ENCODE measurements at places on chromosomes 3 and 15. TPM values are rescaled to one million over a fixed set of nuclear protein-coding genes. Genes with fewer than 3 reads are reported as not detected.

GRCh38 chr3:50580683-50581458, 11.5 kb downstream of the HEMK1 start:
- DNase-seq, result no peak

- no peak for DNase-seq
Measured at GRCh38 chr15:51368307-51368706, 26.9 kb downstream of the GLDN start.

GRCh38 chr15:50057905-50058639, 61.0 kb downstream of the ATP8B4 start:
- DNase-seq, result no peak

- no peak for DNase-seq
Measured at GRCh38 chr3:12327021-12327420, 38.2 kb downstream of the PPARG start.

- no peak for DNase-seq
Measured at GRCh38 chr3:9902372-9903237, at the start of gene IL17RE. TSS of gene IL17RE (plus strand) at chr3:9902848. CDS start at chr3:9902933, 85 bp downstream.

- DNase-seq, result no peak
Measured at GRCh38 chr3:119779731-119780383, 2.0 kb upstream of the NR1I2 start.

- no peak for DNase-seq
Measured at GRCh38 chr15:100536733-100537132, 8.0 kb upstream of the CERS3 start.

GRCh38 chr3:189269365-189269764, 97.6 kb downstream of the TPRG1 start:
- no peak for DNase-seq

DNA sequence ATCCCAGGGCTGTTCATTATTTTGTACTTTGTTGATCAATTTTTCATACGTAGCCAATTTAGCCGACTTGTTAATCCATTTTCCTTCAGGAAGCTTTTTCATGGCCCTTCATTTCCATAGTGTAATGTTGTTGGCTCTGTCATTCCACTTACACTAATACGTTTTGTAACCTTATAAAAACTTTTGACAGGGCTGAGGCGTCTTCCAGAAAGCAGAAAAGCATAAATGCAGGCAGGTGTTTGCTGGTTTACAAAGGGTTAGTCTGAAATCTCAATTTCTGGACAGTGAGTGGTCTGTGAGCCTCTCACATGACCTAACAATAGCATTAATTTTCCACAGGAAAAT, 444.0 kb downstream of the OTOL1 start:
- no peak for DNase-seq

DNA sequence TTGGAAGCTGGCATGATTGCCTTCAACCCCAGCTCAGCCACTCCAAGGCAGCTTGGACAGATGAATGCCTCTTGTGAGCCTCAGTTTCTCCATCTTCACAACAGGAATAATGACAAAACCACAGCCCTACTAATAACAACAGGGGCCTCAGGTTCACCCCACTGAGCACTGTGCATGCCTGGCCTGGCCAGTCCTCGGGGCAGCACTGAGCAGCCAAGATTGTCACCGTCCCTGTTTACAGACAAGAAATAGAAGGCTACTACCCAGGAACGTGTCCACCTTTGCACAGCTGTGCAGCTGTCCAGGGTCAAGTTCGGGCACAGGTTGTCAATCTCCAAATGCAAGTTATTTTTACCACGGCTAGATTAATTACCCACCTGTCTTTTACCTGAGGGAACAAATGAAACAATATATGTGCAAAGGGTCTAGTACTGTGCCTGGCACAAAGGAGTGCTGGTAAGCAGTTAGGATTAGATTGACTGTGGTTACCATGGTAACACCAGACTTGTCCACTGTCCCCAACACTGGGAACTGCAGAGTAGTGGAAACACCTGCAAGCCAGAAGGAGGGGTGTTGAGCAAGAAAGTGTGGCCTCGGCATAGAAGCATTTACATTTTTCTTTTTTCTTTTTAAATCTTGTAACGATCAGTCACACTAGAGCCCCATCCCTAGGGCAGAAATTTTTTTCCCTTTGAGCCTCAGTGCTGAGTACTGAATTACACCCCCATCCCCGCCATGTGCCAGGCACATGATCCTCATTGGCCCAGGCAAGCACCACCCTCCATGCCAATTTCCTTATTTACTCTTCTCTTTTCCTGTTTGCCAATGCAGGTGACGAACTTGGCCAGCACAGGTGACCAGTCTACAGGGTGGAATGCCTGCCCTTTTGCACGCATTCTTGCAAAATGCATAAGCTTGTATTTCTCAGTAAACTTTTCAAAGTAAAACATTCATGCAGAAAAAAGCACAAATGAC, 66.3 kb upstream of the SLC6A6 start:
- DNase-seq, result no peak

GRCh38 chr3:174191380-174191779, 667.8 kb upstream of the NAALADL2 start:
- no peak for DNase-seq

DNA sequence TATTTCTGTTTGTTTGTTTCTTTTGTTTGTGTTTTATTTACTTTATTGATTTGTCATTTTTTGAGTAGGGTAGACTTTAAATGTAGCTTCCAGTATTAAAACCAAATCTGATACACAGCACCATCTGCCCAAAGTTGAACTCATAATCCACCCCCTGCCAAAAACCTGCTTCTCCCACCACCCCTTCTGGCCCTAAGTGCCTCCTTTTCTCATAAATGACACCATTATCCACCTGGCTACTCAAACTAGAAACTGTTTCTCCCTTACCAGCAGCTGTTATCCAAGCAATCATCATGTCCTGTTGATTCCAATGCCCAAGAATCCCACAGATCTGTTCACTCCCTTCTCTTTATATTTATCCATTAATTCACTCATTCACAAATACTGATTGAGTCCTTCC, 21.8 kb upstream of the PTX3 start:
- no peak for DNase-seq

- DNase-seq, result no peak
Measured at GRCh38 chr15:69987492-69988489, 109.9 kb downstream of the TLE3 start.

GRCh38 chr3:44682182-44682896, 30.1 kb upstream of the ZNF502 start:
- no peak for DNase-seq

DNA sequence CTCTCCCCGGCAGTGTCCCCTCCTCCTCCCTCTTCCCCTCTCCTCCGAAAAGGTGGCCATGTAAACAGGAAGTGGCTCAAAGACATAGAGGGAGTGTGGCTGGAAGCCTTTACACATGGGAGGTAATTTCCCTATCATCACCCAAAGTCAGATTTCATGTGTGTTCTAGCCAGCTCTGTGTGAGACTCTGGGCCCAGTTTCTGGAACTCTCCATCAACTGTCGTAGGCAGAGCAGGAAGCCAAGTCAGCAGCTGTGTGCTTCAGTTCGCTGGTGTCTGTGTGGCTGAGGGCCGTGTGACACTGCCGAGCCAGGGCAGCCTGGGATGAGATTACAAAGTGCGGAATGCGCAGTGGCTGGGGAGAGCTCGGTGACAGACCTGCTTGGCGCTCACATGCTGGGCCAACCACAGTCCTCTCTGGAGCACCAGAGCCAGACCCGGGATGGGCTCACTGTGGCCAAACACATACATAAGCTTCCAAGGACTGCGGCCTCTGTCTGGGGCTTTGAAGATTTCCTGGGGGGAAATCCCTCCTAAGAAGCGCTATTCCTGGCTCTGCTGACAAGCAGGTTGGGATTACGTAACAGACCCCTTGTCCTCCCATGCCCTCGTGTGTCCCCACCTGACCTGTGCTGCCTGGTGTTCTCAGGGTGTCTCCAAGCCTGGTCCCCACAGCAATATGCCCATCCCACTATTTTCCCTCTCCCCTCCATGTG, 50.7 kb downstream of the UMPS start:
- DNase-seq, result no peak

GRCh38 chr3:106299300-106300098, 430.7 kb upstream of the CBLB start:
- no peak for DNase-seq

DNA sequence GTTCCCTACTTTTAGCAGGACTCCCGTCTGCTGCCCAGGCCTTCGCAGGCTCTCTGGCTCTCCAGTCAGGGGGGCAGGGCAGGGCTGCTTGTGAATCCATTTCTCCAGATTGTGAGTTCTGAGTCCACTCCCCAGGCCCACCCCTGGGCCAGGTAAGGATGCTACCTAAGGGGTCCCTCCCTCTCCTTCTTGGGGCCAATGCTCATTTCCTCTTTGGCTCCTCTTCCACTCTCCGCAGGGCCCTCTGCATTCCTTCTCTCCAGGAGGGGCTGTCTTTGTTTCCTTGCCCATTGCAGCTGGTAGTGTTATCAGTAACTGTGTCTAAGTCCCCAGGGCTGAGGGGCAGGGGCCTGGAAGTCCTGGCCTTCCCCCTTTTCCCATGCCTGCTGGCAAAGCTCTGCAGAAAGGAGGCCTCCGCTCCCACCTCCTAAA, 13.0 kb upstream of the CACNA2D2 start:
- no peak for DNase-seq

DNA sequence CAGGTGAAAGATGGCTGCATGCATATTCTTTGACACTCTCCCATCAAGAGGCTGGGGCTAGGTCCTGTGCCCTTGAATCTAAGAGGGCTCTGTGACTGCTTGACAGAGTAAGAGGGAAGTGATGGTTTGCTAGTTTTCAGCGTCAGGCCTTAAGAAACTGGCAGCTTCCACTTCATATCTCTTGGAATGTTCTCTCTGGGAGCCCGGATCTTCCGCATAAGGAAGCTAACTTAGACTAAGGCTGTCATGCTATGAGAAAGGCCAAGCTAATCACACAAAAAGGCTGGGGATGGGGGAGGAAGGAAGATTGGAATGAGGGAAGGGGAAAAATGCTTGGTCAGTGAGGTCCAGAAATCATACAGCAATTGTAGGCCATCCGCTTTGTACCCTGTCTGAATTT, 50.0 kb downstream of the MB21D2 start:
- no peak for DNase-seq

Gene DAZL
- total RNA-seq, result 0.27 TPM

Gene CCR9
- total RNA-seq, result 8.3 TPM

Gene IL20RB
- 0.96 TPM for total RNA-seq

Gene ONECUT1
- total RNA-seq, result not detected

Gene EXD1
- not detected for total RNA-seq

Gene CASR
- not detected for total RNA-seq

Gene KBTBD8
- 21.9 TPM for total RNA-seq

Gene CLDN16
- total RNA-seq, result not detected
